ENCODE measurements at places on chromosomes 7 and 10. TPM values are rescaled to one million over a fixed set of nuclear protein-coding genes. Genes with fewer than 3 reads are reported as not detected.

DNA sequence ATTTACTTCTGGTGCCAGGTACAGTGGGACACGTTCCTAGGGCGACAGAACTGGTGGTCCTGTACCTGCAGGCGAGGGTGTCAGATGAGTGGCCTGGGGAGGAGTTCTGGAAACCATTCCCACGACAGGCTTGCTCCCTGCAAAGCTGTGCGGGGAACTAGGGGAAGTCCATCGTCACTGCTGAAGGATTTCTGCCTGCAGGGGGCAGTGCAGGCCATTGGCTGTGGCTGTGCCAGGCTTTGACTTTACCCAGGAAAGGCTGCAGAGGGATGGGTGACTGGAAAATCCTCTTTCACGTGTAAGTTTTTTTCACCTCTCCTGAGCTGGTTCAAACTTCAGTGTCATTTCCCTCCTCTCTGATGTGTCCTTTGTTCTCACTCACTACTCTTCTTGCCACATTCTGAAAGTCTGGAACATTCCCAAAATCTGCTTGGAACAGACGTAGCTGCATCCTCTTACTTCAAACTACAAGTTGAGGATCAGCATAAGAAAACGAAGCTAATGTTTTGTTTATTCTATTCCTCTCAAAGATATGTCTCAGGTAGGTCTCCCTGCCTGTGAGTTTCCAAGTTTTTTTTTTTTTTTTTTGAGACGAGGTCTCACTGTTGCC lies 126.5 kb downstream of the SH2D4B start:
- no peak overlapping the region for H3K27ac ChIP-seq
- peaks cover 6% of the 10 kb centered on the region for H3K27me3 ChIP-seq
- peak; percentile 59 for DNase-seq

DNA sequence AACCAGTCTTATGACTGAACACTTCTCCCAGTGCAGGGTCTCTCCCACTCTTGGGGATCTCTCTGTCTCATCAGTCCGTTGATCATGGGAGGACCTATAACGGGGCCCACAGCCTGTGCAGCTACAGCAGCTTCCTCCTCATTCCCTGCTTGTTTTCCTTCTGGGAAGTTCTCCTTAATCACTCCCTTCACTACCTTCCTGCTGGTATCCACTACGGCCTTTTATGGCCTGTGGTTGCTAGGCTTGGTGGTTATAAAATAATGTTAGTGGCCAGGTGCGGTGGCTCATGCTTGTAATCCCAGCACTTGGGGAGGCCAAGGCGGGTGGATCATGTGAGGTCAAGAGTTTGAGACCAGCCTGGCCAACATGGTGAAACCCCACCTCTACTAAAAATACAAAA lies 3.5 kb upstream of the ZNF282 start:
- peaks cover 15% of the 10 kb centered on the region for H3K4me1 ChIP-seq
- no peak overlapping the region for H3K27ac ChIP-seq
- no peak overlapping the region for H3K4me3 ChIP-seq
- H3K36me3 ChIP-seq, result no peaks in the 10 kb centered on the region
- no peak for DNase-seq

DNA sequence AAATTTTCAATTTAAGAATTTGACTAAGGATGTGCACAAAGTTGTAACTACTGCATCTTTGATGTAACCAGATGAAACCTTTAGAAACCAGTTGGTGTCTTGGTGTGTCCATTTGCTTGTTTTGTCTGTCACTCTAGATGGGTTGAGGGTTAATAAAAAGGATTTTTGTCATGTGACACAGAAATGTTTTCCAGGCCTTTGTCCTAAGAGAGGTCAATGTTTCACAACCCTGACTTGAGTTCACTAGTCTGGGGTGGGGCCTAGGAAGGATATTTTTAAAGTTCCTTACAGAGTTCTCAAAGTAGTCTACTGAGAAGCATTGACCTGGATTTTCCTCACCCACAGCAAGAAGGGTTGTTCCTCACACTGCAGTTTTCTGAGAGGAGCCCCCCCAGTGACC lies 90.3 kb downstream of the HERPUD2 start:
- DNase-seq, result no peak
- H3K36me3 ChIP-seq, result no peaks in the 10 kb centered on the region
- no peak overlapping the region for H3K4me3 ChIP-seq
- no peak overlapping the region for H3K27ac ChIP-seq

GRCh38 chr7:44461387-44461786 lies 29.1 kb downstream of the NUDCD3 start:
- no peak for DNase-seq
- H3K4me1 ChIP-seq, result peaks cover 19% of the 10 kb centered on the region
- H3K27ac ChIP-seq, result no peak overlapping the region
- no peak overlapping the region for H3K4me3 ChIP-seq

- no peaks in the 10 kb centered on the region for H3K27me3 ChIP-seq
- no peaks in the 10 kb centered on the region for H3K36me3 ChIP-seq
- H3K4me3 ChIP-seq, result no peak overlapping the region
- H3K27ac ChIP-seq, result no peak overlapping the region
- DNase-seq, result no peak
Observed at GRCh38 chr7:158549616-158550393, 37.8 kb downstream of the PTPRN2 start.

Gene PNLIPRP1
- total RNA-seq, result not detected

Gene MMP21
- total RNA-seq, result 0.85 TPM
